K562 (cell line): ENCODE measurements at places on chromosomes 2 and 18. TPM values are rescaled to one million over a fixed set of nuclear protein-coding genes. Genes with fewer than 3 reads are reported as not detected.

TDRD15 gene
- total RNA-seq: 0.07 and 0.11 TPM in 2 replicates

CABYR gene
- total RNA-seq: not detected in 2 replicates

DNA sequence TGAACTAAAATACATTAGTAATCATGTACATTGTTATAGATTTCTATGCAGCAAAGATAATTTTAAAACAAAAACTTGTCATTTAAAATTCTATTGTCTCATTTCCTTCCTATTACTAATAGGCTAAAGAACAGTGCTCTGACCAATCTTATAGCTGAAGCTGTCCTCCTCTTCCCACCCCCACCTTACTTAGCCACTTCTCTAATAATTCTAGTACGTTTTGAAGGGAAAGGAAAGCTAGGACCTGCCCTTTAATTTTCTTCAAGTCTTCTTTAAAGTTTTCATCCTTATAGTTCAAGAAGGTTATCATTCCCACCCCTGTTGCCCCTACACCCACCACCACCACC is 121.6 kb downstream of the RBMS1 start:
- H3K4me1 ChIP-seq: no peaks in the 10 kb centered on the region
- DNase-seq: no peak
- H3K27me3 ChIP-seq: no peaks in the 10 kb centered on the region
- no peaks in the 10 kb centered on the region for H3K36me3 ChIP-seq
- H3K27ac ChIP-seq: no peak overlapping the region

DNA sequence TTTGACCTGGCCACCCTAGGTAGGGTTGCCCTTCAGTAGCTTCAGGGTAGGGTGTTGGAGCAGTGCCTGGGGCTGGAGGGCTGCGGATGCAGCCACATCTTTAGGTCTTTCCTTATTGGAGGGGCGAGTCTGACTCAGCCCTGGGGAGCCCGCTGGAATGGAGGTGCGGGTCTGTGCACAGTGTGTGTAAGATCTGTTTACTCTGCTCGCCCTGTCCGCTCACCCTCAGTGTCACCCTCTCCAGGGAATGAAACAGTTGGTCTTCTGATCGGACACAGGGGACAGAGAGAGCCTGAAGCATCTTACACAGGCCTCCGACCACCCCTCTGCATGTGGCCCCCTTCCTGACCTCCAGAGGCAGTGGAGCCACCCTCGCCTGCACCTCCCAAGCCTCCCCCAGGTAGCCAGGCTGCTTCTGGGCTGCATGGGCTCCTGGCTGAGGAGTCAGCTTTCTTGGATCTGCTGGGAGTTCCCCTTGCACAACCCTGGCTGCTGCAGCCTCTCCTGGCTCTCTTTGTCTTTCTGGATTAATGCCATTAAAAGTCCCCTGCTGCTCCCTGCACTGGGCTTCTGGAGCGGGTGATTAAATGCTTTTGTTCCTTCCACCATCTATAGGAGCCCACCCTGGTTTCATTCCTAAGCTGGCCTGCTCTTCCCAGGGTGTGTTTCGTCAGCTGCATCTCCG is 82.6 kb downstream of the ASB1 start:
- no peaks in the 10 kb centered on the region for H3K36me3 ChIP-seq
- H3K27me3 ChIP-seq: peaks cover 15% of the 10 kb centered on the region
- no peak for DNase-seq
- H3K4me1 ChIP-seq: peaks cover 7% of the 10 kb centered on the region; the same call in 1 of the 2 replicates
- no peak overlapping the region for H3K4me3 ChIP-seq
- H3K27ac ChIP-seq: no peak overlapping the region

DNA sequence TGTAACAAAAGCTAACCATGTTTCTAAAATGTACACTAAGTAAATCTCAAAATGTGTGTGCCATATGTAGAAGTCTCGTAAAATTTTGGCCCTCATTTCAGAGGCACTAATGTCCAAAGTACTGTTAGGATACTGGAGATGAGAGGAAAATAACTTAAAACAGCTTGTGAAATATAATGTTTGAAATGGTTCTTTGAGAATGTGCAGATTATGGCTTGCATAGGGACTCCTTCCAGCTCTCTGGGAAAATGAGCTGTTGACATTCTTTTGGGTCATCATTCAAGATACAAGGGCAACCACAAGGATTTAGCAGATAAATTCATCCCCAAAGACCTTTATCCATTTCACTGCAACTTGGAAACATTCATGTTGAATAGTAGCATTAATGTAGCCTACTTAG is 38.1 kb upstream of the OTX1 start:
- H3K27ac ChIP-seq: no peak overlapping the region
- H3K27me3 ChIP-seq: no peaks in the 10 kb centered on the region
- H3K4me3 ChIP-seq: no peak overlapping the region
- no peaks in the 10 kb centered on the region for H3K36me3 ChIP-seq
- no peaks in the 10 kb centered on the region for H3K4me1 ChIP-seq
- DNase-seq: no peak

- H3K36me3 ChIP-seq: no peaks in the 10 kb centered on the region
- H3K27me3 ChIP-seq: no peaks in the 10 kb centered on the region
- peak overlapping the region; percentile 5; the same call in 1 of the 2 replicates for H3K4me3 ChIP-seq
- peak overlapping the region; percentile 65 for H3K27ac ChIP-seq
- H3K4me1 ChIP-seq: peaks cover 5% of the 10 kb centered on the region; the same call in 1 of the 2 replicates
Observed at GRCh38 chr18:650428-650858, 7.0 kb upstream of the TYMS start.

- no peaks in the 10 kb centered on the region for H3K36me3 ChIP-seq
- H3K4me1 ChIP-seq: peaks cover 3% of the 10 kb centered on the region; the same call in 1 of the 2 replicates
- H3K27ac ChIP-seq: no peak overlapping the region
Observed at GRCh38 chr2:231294571-231295362, 96.3 kb downstream of the ARMC9 start.

- no peak for DNase-seq
- no peak overlapping the region for H3K4me3 ChIP-seq
- H3K4me1 ChIP-seq: no peaks in the 10 kb centered on the region
- no peak overlapping the region for H3K27ac ChIP-seq
- H3K36me3 ChIP-seq: no peaks in the 10 kb centered on the region
- H3K27me3 ChIP-seq: no peaks in the 10 kb centered on the region
Observed at GRCh38 chr18:10900435-10900834, 248.9 kb downstream of the PIEZO2 start.
